Amygdala (tissue), 56 donors: ENCODE measurements at places on chromosomes 6 and 20.

GRCh38 chr6:4560221-4561077, 215.8 kb upstream of the CDYL start:
- DNase-seq = no peak

DNA sequence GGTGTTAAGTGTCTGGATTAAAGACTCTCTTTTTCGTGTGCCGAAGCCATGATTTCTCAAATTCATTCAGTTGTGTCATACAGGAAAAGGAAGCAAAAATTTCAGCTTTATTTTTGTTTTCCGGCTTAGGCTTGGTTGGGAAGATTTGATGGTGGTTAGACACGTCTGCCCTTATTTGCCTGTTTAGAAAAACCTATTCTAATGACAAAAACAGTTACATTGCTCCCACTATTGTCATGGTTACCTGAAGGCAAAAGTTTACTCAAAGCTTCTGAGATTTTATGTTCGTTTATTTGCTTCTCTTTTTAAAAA, 982 bp downstream of the DNAJC5 start:
- DNase-seq = no peak

- DNase-seq = no peak
These were observed 111.0 kb downstream of the PLCB4 start for GRCh38 chr20:9179867-9180266.

DNA sequence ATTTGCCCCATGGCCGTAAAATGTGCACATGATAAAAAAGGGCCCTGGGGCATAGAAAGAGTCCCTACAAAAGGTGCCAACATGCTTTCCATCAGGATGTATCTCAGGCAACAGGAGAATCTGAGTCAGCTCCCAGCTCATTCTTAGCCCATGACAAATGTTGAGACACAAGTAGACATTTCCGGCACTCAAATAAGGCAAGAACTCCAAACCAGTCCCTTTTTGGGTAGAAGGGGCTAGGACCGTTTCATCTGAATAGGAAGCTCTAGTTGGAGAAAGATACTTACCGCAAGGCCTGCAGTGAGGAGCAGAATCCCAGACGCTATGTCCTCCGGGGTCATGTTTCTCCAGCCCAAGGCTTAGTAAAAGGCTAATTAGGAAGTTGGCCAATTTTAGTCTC, 261.0 kb upstream of the RIN2 start:
- DNase-seq = no peak

DNA sequence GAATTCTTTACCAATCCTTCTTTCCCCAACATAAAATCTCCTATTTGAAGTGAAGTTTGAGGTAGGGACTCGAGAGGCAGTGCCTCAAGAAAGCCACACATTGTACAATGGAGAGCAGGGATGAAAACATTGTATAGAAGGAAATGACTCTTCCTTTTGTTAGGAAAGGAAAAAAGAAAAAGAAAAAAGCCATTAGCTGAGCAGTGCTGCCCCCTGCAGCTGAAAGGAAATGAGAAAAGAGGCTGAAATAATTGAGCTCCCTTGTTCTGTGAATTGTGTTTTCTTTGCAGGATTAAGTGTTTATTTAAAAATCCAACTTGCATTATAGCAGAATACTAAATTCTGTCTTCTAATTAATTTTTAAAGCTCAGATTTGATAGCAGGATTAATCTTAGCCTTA, 162.9 kb upstream of the SASH1 start:
- DNase-seq = no peak
